ENCODE measurements at places on chromosomes 2 and 18.
A peak's percentile ranks its signal among the peaks of the same experiment; 100 is the strongest.

DNA sequence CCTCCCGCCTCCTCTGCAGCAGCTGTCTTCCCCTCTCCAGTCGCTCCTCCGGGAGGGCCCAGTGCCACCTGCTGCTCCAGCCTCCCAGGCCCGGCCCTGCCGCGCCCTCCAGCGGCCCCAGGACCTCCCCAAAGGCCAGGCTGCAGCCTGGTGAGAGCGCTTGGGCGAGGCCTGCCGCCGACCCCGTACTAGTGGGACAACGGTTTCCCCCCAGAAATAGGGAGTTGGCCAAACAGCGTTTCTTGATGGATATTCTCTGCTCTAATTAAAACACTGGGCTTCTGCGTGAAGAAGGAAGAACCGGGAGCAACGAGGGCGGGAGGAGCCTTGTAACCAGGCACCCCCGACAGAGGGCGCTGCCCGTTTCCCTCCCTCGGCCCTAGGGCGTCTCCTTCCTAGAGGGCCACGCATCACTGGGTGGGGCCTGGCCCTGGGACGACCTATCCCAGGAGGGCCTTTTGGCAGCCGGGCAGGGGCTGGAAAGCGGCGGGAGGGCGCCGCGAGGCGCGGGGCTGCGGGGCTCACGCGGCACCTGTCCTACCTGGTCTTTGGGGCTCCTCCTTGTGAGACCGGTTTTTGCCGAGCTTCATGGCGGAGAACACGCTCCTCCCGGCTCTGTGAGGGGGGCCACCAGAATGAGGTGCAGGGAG is 25.4 kb upstream of the OTOF start:
- DNase-seq = peak; percentile 66

DNA sequence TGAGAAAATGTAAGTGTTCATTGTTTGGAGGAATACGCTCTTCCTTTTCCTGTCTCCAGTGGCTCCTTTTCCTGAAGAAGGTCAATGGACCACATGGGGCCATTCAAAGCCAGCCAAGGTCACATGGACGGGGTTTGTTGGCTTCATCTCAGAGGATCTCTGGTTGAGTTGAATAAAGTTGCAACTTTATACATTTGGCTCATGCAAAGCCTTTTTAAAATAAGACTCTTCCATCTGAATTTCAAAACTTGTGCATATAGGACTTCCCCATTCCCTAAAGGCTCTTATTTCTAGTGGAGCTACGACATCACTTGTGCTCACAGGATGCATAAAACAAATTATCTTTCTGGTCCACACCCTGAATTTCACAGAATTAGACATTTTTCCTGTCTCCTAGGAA is 235.5 kb downstream of the CMPK2 start:
- no peak for DNase-seq

DNA sequence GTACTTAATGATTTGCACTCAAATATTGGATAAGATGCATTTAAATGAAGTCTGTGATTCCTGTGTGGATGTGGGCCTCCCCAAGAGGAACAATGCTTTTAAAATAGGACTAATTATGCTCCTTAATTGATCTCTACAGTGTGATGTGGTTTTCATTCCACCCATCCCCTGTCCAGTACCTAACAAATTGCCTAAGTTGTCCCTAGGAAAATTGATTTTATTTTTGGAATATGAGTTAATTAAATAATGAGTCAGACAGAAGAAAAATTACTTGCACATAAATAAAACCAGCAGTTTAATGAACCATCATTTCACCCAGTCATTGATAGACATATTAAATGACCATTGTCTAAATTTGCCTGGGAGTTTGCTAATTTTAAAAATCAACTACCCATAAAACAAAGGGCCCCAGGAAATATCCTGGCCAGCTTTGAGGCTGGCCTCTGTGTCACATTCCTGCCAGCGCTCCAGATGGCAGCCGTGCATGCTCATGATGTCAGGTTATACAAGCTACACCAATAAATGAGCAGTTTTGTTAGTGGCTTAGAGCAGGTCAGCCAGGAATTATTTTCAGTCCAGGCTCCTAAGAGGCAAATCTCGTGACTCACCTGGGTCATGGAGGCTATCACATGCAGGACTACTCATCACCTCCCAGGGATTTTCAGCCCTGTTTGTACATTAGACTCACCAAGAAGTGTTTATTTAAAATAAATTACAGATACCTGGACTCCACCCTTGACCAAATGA is 31.9 kb downstream of the ABHD3 start:
- DNase-seq = no peak

- DNase-seq = no peak
Observed at GRCh38 chr2:174663550-174663949, 65.9 kb upstream of the WIPF1 start.

- DNase-seq = no peak
Observed at GRCh38 chr18:68234676-68235075, 480.2 kb downstream of the TMX3 start.

GRCh38 chr2:74743039-74743438 is 89.0 kb downstream of the SEMA4F start:
- no peak for DNase-seq

- DNase-seq = no peak
Observed at GRCh38 chr2:69693059-69693774, 48.7 kb upstream of the ANXA4 start.

DNA sequence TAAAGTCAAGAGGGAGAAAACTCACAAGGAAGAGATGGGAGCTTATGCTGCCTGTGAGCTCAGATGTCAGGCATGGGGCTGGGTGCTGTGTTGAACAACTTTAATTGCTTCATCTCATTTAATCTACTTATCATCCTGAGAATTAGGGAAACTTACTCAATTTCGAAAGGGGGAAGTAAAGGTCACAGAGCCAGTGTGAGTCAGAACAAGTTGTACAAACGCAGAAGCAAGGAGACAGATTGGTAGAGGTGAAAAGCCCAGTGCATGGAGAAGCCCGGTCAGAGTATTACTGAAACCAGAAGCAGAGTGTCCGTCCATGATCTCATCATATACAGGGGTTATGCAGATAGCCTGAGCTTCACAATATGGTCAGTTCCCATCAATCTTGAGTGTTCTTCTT is 281.1 kb upstream of the POU3F3 start:
- no peak for DNase-seq

DNA sequence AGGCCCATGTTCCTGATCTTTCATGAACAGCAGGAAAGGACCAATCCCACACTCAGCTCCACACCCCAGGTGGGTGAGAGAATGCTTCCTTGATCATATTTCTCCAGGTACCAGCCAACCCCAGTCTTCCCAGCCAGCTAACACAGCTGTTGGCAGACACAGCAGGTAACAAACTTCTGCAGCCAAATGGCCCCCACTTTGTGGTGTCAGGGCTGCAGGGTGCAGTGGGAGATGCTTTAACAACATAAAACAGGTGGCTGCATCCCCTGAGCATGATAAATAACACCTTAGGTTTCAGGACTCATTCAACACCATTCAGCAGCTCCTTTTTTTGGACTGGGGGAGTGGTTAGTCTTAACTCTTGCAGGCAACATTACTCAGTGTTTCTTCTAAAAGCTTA is 76.7 kb upstream of the ACAA2 start:
- no peak for DNase-seq

DNA sequence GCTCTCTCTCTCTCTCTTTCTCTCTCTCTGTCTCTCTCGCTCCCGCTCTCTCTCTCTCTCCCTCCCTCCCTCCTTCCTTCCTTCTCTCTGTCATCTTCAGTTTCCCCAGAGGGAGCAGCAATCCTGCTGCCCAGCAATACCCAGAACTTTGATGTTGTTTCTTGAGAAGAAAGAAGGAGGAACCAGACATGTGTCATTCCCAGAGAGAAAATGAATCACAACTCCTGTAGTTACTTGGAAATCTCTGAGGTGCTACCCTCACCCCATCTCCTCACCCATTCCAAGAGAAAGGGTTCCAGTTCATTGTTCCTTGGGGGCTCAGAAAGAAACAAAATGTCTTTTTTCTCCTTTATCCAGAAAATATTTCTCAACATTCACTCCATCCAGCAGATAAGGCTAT is 449.1 kb downstream of the TNS1 start:
- DNase-seq = no peak

GRCh38 chr2:218003981-218004419 is 1.2 kb upstream of the TNS1 start:
- no peak for DNase-seq

- peak; percentile 8 for DNase-seq
Observed at GRCh38 chr2:191030521-191031154, 16.7 kb upstream of the STAT1 start.

- no peak for DNase-seq
Observed at GRCh38 chr2:102771114-102771513, 9.3 kb downstream of the TMEM182 start.

DNA sequence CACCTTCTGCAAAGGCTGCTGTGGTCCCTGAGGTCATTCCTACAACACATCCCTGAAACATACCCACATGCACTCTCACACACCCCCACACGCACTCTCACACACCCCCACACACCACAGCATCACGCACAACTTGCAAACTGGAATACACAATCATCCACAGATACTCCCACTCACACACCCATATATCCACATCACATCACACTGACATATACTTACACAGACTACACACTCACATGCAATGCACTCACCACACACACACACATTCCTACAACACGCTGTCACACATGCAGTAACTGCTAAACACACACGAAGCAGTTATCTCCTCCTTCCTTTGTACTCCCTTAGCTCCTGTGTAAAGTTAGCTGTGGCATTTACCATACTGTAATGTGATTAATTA is 57.1 kb upstream of the PKDCC start:
- no peak for DNase-seq

DNA sequence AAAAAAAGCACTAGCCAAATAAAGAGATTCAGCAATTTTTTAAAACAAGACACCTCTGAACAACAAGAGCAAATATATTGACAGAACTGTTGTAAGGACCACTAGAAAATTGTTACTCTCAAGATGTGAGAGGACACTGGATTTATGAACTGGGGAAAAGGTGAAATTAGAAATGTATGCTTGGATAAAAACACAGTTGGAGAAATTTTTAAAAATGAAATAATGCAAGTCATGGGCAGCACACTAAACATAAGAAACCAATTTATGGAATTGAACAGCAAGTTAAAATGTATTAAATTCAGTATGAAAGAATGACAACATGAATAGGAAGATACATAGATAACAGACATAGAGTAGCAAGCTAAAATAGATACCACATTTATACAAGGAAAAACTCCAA is 377.4 kb downstream of the LRRTM4 start:
- no peak for DNase-seq

DNA sequence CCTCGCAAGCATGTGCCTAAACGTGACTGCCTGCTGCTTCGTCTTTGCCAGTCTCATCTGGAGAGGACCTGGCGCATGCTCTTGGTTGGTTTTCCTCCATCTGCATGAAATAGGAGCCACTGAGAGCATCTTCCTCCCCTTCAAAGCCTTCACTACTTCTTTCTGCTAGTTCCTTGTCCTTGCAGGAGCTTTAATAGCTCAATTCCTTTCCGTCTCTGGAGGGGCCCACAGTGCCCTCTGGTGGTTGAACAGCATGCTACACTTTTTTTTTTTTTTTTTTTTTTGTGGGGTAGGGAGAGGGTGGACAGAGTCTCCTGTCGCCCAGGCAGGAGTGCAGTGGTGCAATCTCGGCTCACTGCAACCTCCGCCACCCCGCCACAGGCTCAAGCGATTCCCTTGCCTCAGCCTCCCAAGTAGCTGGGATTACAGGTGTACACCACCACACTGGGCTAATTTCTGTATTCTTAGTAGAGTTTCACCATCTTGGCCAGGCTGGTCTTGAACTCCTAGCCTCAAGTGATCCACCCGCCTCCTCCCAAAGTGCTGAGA is 59.6 kb downstream of the SP110 start:
- DNase-seq = peak; percentile 23

GRCh38 chr18:9613550-9614400 is 584 bp downstream of the PPP4R1 start:
- no peak for DNase-seq

DNA sequence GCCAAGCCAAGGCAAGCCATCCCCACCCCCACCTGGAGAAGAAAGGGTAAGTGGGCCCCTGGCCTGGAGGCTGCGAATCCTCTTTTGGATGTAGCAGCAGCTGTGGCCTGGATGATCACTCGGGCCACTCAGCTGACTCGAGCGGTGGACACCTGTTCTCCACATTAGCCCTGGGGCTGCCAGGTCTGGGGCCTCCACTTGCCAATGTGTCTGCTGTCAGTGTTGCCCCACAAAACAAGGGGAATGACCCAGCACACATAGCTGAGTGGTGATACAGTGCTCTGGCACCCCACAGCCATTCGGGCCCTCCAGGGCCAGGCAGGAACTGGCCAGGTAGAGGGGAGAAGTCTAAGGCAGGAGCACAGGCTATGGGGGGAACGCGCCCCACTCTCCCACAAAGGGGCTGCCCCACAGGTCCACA is 2.6 kb downstream of the STK25 start:
- DNase-seq = no peak

DNA sequence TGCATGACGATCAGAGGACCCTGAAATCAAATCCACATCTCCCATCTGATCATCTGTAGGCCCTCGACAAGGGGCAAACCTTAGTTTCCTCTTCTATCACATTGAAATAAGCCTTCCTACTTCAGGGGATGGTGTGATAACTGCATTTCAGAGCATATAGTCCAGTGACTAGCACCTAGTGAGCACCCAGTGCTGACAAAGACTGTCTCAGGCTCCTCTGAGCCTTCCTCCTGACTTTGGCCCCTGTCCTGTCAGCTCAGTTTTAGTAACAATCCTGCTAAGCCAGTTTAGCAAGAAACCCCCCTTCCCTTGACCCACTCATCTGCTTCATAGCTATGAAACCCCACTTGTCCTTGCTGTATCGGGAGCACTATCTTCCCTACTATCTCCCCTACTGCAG is 304.0 kb downstream of the ALK start:
- DNase-seq = no peak

DNA sequence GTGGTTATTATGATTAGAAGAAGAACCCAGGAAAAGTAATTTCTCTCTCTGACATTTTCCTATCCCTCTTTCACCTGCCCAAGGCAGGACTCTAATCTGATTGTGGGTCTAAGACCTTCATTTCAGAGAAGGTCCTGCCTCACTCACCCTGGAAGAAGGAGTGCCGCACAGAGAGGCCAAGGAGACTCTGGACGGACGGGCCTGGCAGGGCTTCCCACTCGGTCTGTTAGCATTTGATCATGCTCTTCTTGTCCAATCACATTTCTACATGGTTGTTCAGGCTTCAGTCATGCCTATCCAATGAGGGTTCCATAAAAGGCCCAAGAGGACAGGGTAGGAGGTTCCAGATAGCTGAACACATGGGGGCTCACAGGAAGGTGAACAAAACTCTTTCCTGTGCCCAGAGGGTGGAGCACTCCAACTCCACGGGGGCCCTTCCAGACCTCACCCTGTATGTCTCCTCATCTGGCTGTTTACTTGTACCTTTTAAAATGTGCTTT is 27.0 kb downstream of the ZNF892 start:
- no peak for DNase-seq

DNA sequence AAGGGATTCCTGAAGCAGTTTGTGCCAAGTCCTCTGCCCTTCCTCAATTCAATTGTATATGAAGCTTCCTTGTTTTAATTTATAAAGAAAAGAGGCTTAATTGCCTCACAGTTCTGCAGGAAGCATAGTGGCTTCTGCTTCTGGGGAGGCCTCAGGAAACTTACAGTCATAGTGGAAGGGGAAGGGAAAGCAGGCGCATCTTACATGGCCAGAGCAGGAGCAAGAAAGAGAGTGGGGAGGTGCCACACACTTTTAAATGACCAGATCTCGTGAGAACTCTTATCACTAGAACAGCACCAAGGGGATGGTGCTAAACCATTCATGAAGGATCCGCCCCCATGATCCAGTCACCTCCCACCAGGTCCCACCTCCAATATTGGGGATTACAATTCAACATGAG is 114.2 kb downstream of the SGPP2 start:
- no peak for DNase-seq

- DNase-seq = no peak
Observed at GRCh38 chr2:43818761-43819160, 19.9 kb downstream of the ABCG5 start.

Data from NCI-H2029 (cell line).